Upper lobe of left lung (tissue), 6 donors: ENCODE measurements at places on chromosomes 4 and X. TPM values are rescaled to one million over a fixed set of nuclear protein-coding genes. Genes with fewer than 3 reads are reported as not detected.

The ZNF157 gene
- 1.0 TPM for total RNA-seq

DNA sequence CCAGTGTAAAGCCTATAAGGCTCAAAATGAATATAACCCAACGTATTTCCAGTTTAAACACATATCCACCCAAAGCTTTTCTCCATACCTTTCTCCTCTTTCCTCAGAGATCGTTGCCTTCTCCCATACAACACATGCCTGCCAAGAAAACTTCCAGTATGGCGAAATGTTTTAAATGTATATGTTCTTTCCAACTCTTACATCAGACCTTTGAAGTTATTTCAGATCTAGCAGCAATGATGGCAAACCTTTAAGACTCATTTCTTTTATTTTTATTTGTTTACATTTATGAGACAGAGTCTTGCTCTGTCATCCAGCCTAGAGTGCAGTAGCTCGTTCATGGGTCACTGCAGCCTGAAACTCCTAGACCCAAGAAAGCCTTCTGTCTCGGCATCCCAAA, 265.4 kb downstream of the BMPR1B start:
- no peaks in the 10 kb centered on the region for H3K36me3 ChIP-seq
- DNase-seq: no peak
- no peak overlapping the region for H3K27ac ChIP-seq
- H3K4me1 ChIP-seq: no peaks in the 10 kb centered on the region
- no peak overlapping the region for H3K4me3 ChIP-seq

DNA sequence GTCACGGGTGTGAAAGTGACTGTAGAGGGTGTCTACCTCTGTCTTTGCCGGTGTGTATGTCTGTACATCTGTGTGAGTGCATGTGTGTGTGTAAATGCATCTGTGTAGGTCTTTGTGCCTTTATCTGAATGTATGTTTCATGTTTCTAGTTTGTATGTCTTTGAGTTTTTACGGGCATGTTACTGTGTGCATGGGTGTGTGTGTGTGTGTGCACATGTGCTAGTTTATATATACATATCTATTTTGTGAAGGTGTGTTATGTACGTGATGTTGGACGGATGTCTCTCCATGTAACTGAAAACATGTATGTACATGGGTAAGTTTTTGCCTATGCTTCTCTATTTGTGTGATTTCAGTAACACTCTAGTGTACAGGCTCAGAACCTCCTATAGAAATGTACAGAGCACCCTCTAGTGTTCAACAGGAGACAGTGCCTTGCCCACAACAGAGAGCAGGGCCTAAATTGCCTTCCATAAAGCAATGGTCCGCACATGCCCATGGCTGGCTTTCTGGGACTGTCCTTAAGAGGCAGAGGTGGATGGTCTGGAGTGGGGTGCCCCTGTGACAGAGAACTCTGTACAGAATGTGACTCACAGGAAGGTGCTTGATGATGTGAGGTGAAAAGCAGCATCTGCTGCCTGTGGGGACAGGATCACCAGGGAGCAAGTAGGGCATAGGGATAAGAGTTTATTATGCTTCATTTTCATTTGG, 343.5 kb downstream of the RAPGEF2 start:
- H3K27ac ChIP-seq: no peak overlapping the region
- no peak for DNase-seq
- no peaks in the 10 kb centered on the region for H3K36me3 ChIP-seq
- H3K4me1 ChIP-seq: no peaks in the 10 kb centered on the region
- H3K4me3 ChIP-seq: no peak overlapping the region

- DNase-seq: no peak
- no peaks in the 10 kb centered on the region for H3K36me3 ChIP-seq
- H3K27me3 ChIP-seq: no peaks in the 10 kb centered on the region
- no peaks in the 10 kb centered on the region for H3K4me1 ChIP-seq
Measured at GRCh38 chr4:16449406-16449805, 223.1 kb upstream of the TAPT1 start.

GRCh38 chr4:169341490-169341889, 70.7 kb upstream of the SH3RF1 start:
- no peaks in the 10 kb centered on the region for H3K36me3 ChIP-seq
- no peaks in the 10 kb centered on the region for H3K4me1 ChIP-seq
- DNase-seq: no peak

DNA sequence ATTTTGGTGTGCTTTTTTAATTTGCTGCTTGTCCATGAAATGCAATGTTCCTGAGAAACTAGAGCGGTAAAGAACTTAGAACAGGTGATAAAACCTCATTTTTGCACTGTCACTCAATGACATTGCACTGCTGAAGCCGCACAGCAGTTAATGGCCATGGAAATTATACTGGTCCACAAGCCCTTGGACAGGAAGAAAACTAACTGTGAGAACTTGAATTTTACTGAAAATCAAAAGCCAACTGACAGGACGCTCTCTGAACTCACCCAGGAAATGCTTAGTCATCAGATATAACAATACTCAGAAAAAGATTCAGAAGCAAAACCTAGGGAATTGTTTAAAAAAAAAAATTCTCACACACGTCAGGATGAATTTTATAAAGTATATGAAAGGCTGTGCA, 246.4 kb upstream of the SLC7A11 start:
- no peaks in the 10 kb centered on the region for H3K36me3 ChIP-seq
- DNase-seq: no peak
- no peaks in the 10 kb centered on the region for H3K4me1 ChIP-seq
- H3K27ac ChIP-seq: no peak overlapping the region
- no peak overlapping the region for H3K4me3 ChIP-seq
- H3K27me3 ChIP-seq: no peaks in the 10 kb centered on the region

- DNase-seq: no peak
- H3K4me1 ChIP-seq: no peaks in the 10 kb centered on the region
- H3K4me3 ChIP-seq: no peak overlapping the region
- no peaks in the 10 kb centered on the region for H3K36me3 ChIP-seq
- H3K27me3 ChIP-seq: no peaks in the 10 kb centered on the region
- H3K27ac ChIP-seq: no peak overlapping the region
Measured at GRCh38 chr4:165982934-165983333, 109.9 kb downstream of the TLL1 start.

GRCh38 chr4:69763233-69763632, 2.8 kb upstream of the SULT1B1 start:
- no peaks in the 10 kb centered on the region for H3K36me3 ChIP-seq
- H3K4me1 ChIP-seq: no peaks in the 10 kb centered on the region
- no peaks in the 10 kb centered on the region for H3K27me3 ChIP-seq
- DNase-seq: no peak

DNA sequence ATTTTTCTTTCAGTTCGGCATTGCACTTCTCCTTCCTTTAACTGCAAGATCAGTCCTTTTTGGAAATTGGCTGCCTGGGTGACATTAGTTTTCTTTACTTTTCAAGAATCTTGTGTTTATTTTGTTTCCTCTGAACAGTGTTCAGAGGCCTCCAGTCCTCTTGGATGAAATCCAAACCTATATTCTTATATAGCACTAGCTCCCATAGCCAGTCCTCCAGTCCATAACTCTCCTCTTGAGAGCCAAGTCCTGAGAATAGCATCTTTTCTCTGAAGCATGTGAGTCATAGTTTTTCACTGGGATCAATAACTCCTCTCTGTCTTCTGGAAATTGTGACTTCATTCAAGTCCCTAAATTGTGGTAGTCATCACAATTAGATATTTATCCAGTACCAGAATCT, 357.5 kb downstream of the RAPGEF2 start:
- no peak for DNase-seq
- H3K27ac ChIP-seq: no peak overlapping the region
- H3K4me1 ChIP-seq: no peaks in the 10 kb centered on the region
- no peaks in the 10 kb centered on the region for H3K36me3 ChIP-seq

GRCh38 chr4:130029442-130029841, 933.5 kb downstream of the C4orf33 start:
- H3K27ac ChIP-seq: no peak overlapping the region
- H3K4me1 ChIP-seq: no peaks in the 10 kb centered on the region
- H3K4me3 ChIP-seq: no peak overlapping the region
- no peak for DNase-seq
- no peaks in the 10 kb centered on the region for H3K27me3 ChIP-seq
- H3K36me3 ChIP-seq: no peaks in the 10 kb centered on the region

The CYSLTR1 gene
- 1.0 TPM for total RNA-seq

- no peaks in the 10 kb centered on the region for H3K27me3 ChIP-seq
- DNase-seq: no peak
- H3K36me3 ChIP-seq: no peaks in the 10 kb centered on the region
- H3K27ac ChIP-seq: no peak overlapping the region
- H3K4me1 ChIP-seq: no peaks in the 10 kb centered on the region
- no peak overlapping the region for H3K4me3 ChIP-seq
Measured at GRCh38 chr4:169909897-169910296, 116.3 kb downstream of the MFAP3L start.

GRCh38 chr4:114807759-114808404, 209.3 kb downstream of the UGT8 start:
- H3K27me3 ChIP-seq: no peaks in the 10 kb centered on the region
- no peak for DNase-seq
- no peak overlapping the region for H3K27ac ChIP-seq
- H3K4me3 ChIP-seq: no peak overlapping the region

DNA sequence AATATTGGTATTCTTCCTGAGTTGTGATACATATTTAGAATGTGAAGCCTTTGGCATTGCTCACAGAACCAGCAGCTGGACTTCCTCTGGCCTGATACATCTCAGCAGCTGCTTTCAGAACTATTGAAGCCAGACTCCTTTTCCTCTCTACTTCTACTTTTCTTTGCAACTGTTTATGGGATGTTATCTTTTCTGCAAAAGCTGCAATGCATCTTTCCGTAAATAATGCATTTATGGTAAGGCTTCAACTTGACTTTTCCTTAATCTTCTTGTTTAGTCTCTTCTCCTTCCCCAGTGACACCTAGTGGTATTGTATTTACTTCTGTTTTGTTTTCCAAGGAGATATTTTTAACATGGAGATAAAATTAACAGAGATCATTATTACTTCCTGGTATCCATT, 1548.7 kb downstream of the PCDH7 start:
- H3K36me3 ChIP-seq: no peaks in the 10 kb centered on the region
- DNase-seq: no peak
- H3K27me3 ChIP-seq: no peaks in the 10 kb centered on the region
- H3K4me3 ChIP-seq: no peak overlapping the region

- no peaks in the 10 kb centered on the region for H3K27me3 ChIP-seq
- no peaks in the 10 kb centered on the region for H3K4me1 ChIP-seq
- no peak overlapping the region for H3K27ac ChIP-seq
- no peaks in the 10 kb centered on the region for H3K36me3 ChIP-seq
- DNase-seq: no peak
Measured at GRCh38 chrX:32744921-32745320, 466.4 kb downstream of the DMD start.

- no peak overlapping the region for H3K27ac ChIP-seq
- no peaks in the 10 kb centered on the region for H3K36me3 ChIP-seq
- DNase-seq: no peak
- no peaks in the 10 kb centered on the region for H3K27me3 ChIP-seq
- no peak overlapping the region for H3K4me3 ChIP-seq
Measured at GRCh38 chrX:9393571-9393970, 71.3 kb upstream of the TBL1X start.

DNA sequence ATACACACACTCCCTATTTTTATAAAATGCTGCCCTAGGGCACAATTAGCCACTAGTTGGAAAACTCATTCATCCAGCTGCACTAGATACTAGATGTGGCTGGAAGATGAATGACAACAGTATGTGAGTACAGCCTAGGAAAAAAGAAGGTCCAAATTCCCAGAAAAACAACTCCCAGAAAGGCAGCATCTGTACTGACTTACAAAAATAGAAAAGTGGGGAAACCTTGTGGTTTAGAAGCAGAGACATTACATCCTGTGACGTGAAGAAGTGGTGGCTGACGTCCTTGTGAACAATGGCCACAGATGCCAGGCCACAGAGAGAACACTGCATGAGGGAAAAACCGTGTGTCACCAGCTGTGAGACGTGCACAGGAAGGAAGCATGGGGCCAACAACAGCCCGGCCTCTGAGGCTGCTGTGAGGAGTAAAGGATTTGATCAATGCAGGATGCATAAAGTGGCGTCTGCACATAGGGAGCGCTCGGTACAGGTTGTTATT, 81.2 kb downstream of the SPRY1 start:
- H3K4me1 ChIP-seq: peaks cover 12% of the 10 kb centered on the region
- DNase-seq: no peak
- no peak overlapping the region for H3K4me3 ChIP-seq
- no peaks in the 10 kb centered on the region for H3K27me3 ChIP-seq
- H3K27ac ChIP-seq: peak overlapping the region; percentile 84

GRCh38 chr4:162282684-162283083, 118.9 kb upstream of the FSTL5 start:
- no peak overlapping the region for H3K4me3 ChIP-seq
- H3K36me3 ChIP-seq: no peaks in the 10 kb centered on the region
- H3K27me3 ChIP-seq: no peaks in the 10 kb centered on the region

- no peaks in the 10 kb centered on the region for H3K36me3 ChIP-seq
- DNase-seq: no peak
- H3K27me3 ChIP-seq: no peaks in the 10 kb centered on the region
- no peak overlapping the region for H3K27ac ChIP-seq
Measured at GRCh38 chrX:71871367-71871766, 39.3 kb upstream of the NHSL2 start.

- H3K4me3 ChIP-seq: no peak overlapping the region
- H3K4me1 ChIP-seq: no peaks in the 10 kb centered on the region
- H3K36me3 ChIP-seq: peaks cover 66% of the 10 kb centered on the region
- no peaks in the 10 kb centered on the region for H3K27me3 ChIP-seq
- no peak overlapping the region for H3K27ac ChIP-seq
Measured at GRCh38 chr4:2944091-2944482, 19.1 kb downstream of the NOP14 start.

DNA sequence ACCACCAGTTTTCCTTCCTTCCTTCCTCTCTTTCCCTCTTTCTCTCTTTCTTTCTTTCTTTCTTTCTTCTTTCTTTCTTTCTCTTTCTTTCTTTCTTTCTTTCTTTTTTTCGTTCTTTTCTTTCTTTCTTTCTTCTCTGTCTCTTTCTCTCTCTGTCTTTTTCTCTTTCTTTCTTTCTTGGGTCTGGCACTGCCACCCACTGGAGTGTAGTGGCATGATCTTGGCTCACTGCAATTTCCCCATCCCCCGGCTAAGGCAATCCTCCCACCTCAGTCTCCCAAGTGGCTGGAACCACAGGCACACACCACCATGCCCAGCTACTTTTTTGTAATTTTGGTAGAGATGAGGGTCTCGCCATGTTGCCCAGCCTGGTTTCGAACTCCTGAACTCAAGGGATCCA, 51.6 kb upstream of the NHS start:
- H3K4me3 ChIP-seq: no peak overlapping the region
- no peaks in the 10 kb centered on the region for H3K36me3 ChIP-seq
- no peaks in the 10 kb centered on the region for H3K27me3 ChIP-seq
- H3K4me1 ChIP-seq: no peaks in the 10 kb centered on the region
- no peak overlapping the region for H3K27ac ChIP-seq

- no peaks in the 10 kb centered on the region for H3K36me3 ChIP-seq
- H3K27ac ChIP-seq: no peak overlapping the region
- DNase-seq: no peak
- H3K4me1 ChIP-seq: no peaks in the 10 kb centered on the region
- H3K27me3 ChIP-seq: no peaks in the 10 kb centered on the region
Measured at GRCh38 chrX:69151866-69152284, 13.4 kb downstream of the PJA1 start.

GRCh38 chr4:168803732-168804131, 206.3 kb downstream of the CBR4 start:
- no peak overlapping the region for H3K27ac ChIP-seq
- H3K36me3 ChIP-seq: no peaks in the 10 kb centered on the region
- no peak for DNase-seq
- no peaks in the 10 kb centered on the region for H3K4me1 ChIP-seq

GRCh38 chr4:33067221-33067620, 2347.1 kb downstream of the PCDH7 start:
- H3K27ac ChIP-seq: no peak overlapping the region
- H3K4me1 ChIP-seq: no peaks in the 10 kb centered on the region
- no peak for DNase-seq
- H3K4me3 ChIP-seq: no peak overlapping the region
- no peaks in the 10 kb centered on the region for H3K36me3 ChIP-seq

GRCh38 chr4:73612032-73612431, 8.2 kb downstream of the RASSF6 start:
- H3K27ac ChIP-seq: no peak overlapping the region
- H3K36me3 ChIP-seq: no peaks in the 10 kb centered on the region
- no peak overlapping the region for H3K4me3 ChIP-seq
- no peak for DNase-seq
- no peaks in the 10 kb centered on the region for H3K4me1 ChIP-seq

The F9 gene
- total RNA-seq: 0.10 TPM
